ENCODE measurements at places on chromosomes 6 and 20.

DNA sequence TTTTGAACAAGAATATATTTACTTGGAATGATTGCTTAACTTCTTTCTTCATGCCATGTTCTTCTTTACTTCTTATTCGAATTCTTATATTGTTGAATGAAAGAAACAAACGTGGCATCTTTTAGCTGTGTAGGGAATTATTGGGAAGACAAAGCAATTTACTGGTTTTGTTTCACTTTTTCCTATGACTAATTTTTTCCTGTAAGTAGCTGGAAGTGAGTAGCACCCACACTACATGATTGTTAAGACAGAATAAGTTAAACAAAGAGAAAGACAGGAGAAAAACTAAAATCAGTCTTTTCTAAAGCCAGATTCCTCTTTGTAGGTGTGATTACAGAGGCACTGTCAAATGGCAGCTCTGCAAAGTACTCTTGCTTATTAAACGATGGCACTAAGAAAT, 593.4 kb downstream of the EYS start:
- no peak for DNase-seq

GRCh38 chr20:19886661-19887288, 128.7 kb downstream of the RIN2 start:
- DNase-seq = no peak

DNA sequence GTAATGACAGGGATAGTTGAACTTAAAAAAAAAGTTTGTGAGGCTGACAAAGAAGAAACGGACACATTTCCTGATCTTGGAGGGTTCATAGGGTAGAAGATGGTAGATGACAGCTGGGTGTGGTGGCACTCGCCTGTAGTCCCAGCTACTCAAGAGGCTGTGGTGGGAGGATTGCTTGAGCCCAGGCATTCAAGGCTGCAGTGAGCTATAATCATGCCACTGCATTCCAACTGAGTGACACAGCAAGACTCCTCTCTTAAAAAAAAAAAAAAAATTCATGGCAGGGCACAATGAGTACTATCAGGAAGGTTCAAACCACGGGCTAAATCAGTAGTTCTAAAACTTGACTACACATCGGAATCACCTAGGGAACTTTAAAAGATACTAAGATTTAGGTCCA, 2.0 kb upstream of the MICA start:
- no peak for DNase-seq

- DNase-seq = no peak
Measured at GRCh38 chr6:89436226-89436625, 3.3 kb downstream of the ANKRD6 start.

DNA sequence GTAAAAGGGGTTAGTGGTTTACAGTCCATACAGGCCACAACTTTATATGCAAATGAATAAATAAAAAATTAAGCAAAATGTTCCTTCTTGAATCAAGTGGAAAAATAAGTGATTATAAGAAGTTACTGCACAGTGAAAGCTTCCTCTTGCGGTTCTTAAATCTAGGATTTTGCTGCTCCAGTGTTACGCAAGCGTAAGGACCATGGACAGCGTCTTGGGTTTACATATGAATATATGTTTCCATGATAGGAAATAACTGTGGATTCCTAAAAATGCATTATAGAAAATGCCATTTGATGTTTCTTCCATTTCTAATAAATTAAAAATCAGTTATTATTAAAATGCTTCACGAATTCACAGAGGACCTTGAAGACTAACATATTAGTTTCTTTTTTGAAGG, 176.6 kb upstream of the POU3F2 start:
- no peak for DNase-seq

DNA sequence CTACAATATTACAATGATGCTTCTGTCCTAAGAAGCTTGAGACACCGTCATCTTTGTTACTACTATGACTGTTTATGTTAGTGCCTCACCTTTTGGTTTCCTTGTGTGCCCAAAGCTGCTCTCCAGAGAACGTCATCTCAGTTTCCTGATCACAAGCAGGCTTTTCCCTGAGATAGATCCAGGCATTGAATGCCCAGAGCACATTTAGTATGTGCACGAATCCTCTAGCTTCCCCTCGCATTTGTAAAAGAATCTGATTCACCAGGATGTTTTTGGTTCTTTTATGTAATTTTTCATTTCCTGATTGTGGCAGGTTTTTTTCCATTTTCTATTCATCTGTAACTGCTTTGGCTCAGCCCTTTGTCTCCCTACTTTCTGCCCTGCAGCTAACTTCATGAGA, 100.2 kb upstream of the TMEM181 start:
- DNase-seq = no peak

GRCh38 chr6:40125680-40126394, 191.6 kb upstream of the MOCS1 start:
- no peak for DNase-seq

DNA sequence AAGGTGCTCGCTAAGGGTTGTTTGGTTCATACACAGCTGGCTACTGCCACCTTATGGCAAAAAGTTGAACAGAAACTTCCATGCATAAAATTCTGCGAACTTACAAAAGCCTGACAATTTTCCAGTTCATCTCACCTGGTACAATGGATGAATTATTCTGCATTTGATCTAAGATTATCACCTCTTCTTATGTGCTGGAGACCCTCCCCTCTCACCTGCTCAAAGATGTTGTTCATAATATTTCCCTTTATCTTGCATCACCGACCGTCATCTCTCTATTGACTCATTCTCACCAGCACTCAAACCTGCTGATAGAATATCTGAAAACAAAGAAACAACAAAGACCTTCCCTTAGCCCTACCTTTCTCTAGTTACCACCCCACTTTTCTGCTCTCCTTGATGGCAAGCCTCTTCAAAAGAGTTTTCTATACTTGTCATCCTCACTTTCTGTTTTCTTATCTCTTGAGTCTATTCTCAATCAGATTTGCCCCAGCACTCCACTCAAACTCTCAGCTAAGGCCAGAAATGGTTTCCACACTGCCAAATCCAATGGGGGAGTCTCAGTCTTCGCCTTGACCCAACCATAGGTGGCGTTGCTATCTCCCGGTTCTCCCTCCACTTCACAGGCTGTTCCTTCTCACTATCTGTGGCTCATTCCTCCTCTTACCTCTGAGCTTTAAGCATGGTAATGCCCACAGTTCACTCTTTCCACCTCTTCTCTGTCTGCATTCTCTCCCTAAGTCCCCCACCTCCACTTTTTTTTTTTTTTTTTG, 25.8 kb downstream of the SNRNP48 start:
- DNase-seq = peak; percentile 26

- no peak for DNase-seq
Measured at GRCh38 chr20:3751675-3752385, 15.7 kb downstream of the ADISSP start.

DNA sequence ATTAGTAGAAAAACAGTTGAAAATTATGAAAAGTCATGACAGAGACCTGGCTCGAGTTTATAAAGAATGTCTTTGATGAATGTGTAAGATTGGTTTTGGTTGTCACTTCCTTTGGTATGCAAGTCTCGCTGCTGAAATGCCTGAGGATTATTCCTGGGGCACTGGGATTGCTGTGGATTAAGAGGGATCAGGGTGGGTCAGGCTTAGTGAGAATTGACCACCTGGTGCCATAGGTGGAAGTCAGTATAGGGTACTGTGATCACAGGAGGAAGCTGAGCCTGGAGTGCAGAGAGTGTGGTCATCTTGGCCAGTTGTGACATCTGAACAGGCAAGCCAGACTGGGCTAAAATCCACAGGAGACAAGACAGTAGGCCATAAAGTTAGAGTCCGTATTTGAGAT, 34.9 kb downstream of the CEP43 start:
- DNase-seq = no peak

DNA sequence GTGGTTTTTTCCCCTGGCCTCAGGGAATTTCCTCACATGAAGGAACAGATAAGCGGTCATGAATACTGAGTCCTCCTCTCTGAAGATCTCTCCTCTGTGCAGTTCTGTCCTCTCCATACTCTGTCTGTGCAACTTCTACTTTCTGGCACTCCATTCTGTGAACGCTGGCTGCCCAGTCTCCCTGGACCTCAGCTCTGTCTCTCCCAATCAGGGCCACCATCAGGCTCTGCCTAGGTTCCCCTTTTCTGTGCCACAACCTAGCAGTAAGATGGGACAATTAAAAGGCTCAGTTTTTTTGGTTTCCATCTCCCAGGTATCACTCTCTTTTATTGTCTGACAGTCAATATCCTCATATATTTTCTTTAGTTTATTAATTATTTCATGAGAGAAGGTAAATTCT, 4.8 kb upstream of the ADGB start:
- DNase-seq = no peak

- DNase-seq = no peak
Measured at GRCh38 chr6:16658348-16659034, 102.8 kb downstream of the ATXN1 start.

DNA sequence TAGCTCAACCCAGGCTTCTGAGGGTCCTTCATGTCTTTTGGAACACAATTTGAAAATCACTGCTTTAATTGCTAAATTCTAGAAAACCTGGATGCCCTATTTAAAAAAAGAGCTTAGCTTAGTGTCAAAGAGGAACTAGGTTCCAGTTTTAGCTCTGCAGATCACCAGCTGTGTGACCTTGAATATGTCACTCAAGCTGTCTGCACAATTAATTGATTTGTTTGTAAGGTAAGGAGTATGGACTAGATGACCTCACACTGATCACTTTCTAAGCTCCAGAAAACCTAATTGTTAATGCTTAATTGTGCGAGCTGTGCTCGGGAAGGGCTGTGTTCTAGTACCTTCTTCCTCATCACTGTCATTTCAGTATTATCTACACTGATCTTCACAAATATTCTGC, 26.2 kb downstream of the UTRN start:
- no peak for DNase-seq

DNA sequence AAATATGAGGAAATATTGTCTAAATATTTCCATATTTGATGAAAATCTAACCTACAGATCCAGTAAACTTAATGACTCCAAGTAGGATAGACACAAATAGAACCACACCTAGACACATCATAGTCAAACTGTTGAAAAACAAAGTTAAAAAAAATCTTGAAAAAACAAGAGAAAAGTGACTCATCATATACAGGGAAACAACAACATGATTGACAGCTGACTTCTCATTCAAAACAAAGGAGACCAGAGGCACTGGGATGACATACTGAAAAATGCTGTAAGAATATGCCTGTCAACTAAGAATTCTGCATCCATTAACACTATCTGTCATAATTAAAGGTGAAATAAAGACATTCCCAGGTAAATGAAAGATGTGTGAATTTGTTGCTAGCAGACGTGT, 38.8 kb downstream of the BMP2 start:
- DNase-seq = no peak

GRCh38 chr20:37142708-37143107, 36.4 kb upstream of the RPN2 start:
- no peak for DNase-seq

- DNase-seq = no peak
Measured at GRCh38 chr6:138569970-138570724, 70.9 kb upstream of the NHSL1 start.

DNA sequence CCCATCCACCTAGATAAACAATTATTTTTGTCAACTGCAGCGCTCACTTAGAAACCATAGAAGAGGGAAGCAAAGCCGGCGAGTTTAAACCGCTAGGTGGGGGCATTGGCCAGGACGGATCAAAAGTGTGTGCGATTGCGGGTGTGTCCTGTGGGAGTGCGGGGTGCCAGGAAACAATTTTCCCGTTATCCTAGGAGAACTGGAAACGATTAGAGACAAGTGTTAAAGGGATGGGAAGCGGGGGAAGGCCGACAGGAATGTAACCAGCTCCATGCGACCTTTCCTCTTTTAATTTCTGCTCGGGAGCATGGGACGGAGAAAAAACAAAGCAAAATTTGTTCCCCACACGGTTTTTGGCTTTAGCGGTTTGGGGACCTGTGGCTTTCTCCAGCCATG, 2.8 kb upstream of the HTR1B start:
- no peak for DNase-seq

- DNase-seq = no peak
Measured at GRCh38 chr20:57659517-57660180, 39.4 kb upstream of the ZBP1 start.

DNA sequence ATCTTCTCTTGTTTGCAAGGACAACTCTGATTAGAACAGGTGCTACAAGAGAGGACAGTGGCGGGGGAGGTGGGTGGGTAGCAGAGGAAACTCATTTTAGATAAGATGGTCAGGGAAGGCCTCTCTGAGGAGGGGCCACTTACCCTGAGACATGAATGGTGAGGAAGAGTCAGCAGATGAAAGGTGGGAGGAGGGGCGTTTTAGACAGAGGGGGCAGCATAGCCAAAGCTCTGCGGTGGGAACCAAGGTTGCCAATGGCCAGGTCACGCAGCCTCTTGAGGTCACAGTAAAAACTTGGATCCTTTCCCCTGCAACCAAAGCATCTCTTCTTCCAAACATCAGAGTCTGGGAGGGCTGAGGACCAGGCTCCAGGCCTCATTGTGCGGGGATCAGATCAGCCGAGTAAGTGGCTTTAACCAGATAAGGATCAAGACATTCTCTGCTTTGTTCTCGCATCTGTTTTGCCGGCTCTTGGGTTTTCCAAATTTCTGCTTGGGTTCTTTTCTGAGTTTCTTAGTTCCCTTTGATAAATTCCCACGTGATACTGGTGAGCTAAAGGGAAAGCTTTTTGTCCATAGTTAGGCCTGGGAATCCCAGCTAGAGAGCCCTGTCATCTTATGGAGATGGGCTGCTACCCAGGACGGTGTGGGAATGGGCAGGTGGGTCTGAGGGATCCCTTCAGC, 5.5 kb upstream of the CD40 start:
- DNase-seq = no peak

GRCh38 chr6:5497896-5498578, 236.7 kb downstream of the FARS2 start:
- DNase-seq = no peak

- peak; percentile 18 for DNase-seq
Measured at GRCh38 chr6:139030228-139030963, 1.9 kb downstream of the ABRACL start.

DNA sequence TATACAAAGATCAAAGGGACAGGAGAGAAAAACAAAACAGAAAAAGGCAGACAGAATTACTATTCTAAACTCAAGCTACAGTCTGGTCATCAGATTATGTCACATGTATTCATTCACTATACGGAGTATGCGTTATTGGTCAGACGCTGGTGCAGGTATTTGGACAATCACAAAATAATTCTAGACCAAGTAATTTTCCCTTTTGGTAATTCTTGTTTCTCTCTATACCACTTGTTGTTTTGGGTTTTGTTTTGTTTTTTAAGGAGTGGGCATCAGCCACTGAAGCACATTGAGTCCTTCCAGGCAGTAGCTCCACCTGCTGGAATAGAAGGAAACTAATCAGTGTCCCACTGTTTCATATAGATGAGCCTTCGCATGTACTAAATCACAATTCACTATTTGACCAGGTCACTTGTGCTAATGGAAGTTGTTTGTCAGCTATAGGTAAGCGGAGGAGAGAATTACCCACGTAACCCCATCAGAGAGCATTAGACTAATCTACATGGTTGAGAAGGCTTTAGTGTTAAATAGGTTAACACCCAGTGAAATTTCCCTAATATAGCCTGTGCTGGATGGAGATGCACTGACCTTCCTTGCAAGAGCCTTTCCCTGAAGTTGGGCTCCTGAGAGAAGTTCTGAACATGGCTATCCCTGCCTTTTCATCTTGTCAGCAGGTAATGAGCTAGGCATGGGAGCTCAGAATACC, 77.9 kb downstream of the TNFAIP3 start:
- DNase-seq = peak; percentile 9

- DNase-seq = no peak
Measured at GRCh38 chr20:41532935-41533334, 85.2 kb downstream of the CHD6 start.

Measured in activated gamma-delta T cell treated with Interleukin-2 at 50 U/mL for 16 hours (primary cell).